Stimulated activated CD4-positive, alpha-beta T cell treated with anti-CD3 and anti-CD28 coated beads, Interleukin-1b, Interleukin-23, amount 100 ng/mL, for 48 hours (primary cell): ENCODE measurements at places on chromosomes 5 and 9.
A peak's percentile ranks its signal among the peaks of the same experiment; 100 is the strongest.

GRCh38 chr9:4011054-4011453, 288.8 kb downstream of the GLIS3 start:
- DNase-seq: no peak

DNA sequence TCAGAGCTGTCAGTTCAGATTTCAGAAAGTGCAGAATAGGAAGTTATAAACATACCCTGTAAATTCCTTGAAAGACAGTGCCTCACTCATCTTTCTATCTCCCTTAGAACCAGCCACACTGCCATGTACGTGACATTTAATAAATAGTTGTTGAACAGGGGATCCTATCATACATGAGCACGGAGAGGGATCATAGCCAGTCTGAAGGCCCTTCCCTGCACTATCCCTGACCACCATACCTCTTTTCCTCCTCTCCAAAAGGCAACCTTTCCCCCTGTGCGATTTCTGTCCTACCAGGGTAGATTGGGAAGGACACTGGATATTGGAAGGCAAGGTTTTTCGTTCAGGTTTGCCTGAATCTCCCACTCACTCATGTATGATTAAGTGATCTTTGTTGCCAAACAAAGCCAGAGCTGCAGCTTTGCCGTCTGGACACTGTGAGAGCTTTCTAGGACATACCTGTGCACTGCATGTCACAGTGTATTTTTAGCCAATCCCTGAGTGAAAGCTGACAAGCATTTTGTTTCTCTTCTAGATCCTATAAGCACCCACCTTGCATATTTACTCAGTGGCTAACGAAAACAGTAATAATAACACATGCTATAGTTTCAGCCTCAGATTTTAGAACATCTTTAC, 986.5 kb upstream of the WWC1 start:
- DNase-seq: no peak

- DNase-seq: no peak
These were observed 10.6 kb upstream of the VLDLR start for GRCh38 chr9:2610985-2611384.

DNA sequence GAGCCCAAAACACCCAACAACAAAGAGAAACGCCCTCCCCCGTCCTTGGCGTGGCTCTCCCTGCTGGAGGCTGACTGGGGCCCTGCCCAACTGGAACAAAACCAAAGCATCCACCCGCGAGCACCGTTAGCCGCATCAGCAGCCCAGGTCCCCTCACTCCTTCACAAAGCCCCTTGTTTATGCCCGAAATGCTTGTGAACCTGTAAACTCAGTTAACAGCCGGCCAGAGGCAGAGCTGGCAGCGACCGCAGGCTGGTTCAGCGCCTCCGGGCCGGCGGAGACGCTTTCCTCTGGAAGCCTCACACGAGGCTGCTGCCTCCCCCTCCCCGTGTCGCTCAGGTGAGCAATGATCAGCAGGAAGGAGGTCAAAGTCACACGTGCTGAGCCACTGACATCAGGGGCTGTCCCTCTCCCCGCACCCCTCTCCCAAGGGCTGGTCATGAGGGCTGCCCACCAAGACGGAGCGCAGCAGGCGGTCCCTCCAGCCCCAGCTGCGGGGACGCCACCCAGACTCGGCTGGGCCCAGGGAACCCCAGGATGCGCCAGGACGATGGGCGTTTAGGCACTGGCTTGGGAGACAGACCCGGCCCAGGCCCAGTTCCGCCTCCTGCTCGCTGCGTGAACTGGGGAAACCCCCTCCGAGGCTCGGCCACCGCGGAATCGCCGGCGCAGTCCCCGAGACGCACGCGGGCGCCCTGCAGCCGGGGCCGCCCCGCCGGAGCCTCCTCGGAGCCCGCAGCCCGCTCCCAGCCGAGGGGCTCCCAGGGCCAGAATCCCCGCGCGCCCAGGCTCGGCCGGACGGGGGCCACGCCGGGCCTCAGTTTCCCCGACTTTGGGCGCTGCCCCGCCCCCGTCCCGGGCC, 563 bp downstream of the SNAPC4 start:
- peak; percentile 47 for DNase-seq

DNA sequence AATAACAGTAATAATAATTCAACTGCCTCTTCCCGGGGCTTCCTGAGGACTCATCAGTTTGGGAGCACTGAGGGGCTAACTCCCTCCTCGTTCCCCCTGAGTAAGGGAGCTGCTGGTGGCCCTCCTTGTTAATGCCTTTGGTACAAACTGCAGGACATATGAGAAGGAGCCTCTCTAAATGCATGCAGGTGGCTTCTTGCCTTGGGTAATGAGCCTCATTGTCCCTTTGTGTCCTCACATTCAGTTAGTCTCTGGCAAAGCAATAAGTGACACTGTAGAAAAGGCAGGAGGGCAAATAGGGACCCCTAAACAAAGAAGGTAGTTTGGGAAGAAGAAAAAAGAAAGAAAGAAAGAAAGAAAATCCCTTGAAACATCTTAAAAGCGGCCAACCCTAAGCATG, 95.4 kb upstream of the ERCC6L2 start:
- DNase-seq: no peak

- DNase-seq: no peak
These were observed 3.9 kb downstream of the FBXW5 start for GRCh38 chr9:136940526-136941230.

GRCh38 chr5:119187776-119188529, 117.1 kb downstream of the DMXL1 start:
- no peak for DNase-seq

DNA sequence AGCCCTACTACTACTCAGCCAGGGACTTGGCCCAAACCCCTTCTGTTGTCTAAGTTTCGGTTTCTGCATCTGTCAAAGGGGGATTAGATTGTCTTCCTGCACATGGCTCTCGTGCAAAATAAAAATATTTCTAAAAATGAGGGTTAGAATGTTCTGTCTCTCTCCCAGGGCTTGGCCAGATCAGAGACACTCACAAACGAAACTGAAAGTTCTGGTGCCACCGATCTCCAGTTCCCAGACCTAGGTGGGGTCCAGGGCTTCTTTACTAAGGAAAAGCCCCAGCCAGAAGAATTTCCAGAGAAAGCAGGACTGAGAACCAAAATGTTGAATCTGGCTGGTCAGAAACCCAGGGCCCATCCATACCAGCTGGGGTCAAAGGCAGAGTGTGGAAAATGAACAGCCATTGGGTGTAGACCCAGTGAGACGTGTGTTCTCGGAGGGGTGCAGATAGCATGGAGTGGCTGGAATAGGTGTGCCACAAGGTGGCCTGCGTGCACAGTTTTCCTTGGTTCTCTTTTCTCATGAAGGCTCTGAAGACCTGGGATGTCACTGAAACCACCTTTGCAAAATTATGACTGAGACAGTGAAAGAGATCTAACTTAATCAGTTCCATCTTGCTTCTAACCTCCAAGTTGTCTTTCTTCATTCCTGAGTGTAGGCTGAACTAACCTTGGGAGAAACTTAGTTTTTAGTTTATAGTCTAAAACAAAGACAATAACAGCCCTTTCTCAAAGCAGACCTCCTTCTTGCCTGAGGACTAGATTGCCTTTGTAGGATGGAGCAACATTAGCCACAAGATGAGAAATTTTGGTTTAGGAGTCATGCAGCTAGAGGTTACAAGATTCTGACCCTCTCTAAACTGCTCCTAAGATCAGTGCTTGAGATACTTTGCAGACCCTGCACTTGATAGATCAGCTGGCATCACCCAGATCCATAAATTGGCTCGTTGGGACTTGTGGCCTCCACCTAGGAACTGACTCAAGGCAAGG, 2.3 kb upstream of the SLC23A1 start:
- DNase-seq: no peak

DNA sequence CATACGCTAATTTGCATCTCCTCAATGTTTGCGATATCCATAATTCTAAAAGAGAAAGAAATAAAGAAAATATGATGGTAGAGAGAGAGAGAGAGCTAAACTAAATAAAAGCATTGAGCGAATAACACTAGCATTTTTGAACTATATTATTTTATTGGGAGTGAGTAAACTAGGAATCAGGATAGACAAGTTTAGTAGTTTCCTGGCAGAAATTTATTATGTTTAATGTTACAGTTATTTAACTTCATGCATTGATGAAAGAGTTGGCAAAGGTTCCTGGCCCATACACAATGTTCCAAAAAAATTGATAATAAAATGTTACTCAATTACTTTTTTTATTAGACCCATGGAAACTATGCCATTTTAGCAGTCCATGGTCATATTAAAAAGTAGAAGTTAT, 1708.2 kb upstream of the CDH6 start:
- DNase-seq: no peak

GRCh38 chr9:87004016-87004415, 56.7 kb upstream of the GAS1 start:
- no peak for DNase-seq

GRCh38 chr5:91111473-91112238, 271.5 kb downstream of the ARRDC3 start:
- DNase-seq: no peak

DNA sequence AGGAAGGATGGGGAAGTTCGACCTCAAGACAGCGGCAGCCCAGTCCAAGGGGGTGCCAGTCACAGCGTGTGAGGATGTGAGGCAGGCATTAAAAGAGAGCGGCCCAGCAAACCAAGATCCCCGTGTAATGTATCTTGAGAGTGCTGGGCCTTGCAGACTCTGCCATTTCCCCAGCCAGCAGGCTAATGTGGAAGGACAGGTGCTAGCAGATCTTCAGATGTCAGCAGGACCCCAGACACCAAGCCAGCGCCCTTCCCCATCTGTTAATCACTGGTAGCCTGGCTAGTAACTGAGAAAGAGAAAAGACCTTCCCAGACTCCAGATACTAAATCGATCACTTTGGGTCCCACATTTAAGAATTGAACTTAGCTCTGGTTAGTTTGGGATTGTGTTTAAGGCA, 62.2 kb downstream of the NTRK2 start:
- no peak for DNase-seq

DNA sequence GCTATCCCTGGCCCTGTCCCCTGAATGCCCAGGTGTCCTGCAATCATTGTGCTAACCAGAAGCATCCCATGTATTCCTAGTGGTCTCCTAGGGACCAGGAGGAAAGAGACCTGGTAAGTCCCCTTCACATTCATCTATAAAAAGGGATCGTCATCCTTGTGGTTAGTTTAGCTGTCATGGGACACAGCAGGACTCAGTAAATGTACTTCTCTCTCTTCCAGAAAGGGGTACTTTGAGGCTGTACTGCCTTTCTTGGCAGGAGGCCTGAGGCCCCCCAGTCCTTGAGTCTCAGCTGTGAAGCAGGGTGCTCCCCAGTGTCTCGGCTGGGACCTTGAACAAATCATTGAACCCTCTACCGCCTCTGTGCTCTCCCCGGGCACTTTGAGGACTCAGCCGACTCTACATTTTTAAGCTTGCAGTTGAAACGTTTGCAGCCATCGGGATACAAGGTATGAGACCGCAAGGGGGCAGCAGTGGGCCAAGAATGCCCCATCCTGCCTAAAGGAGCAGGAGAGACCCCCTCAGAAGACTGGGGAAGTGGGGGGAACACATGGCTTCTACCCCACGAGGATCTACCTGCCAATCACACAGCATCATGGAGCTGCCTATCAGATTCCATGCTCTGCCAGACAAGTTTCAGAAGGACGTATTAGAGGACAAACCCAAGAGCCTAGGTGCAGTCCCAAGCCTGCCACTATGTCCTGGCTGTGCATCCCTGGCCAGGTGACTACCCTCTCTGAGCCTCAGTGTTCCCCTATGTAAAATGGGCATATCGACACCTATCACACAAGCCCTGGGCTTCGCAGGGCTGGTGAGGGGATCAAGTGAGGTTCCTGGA, 2.4 kb upstream of the PHYKPL start:
- peak; percentile 75 for DNase-seq

DNA sequence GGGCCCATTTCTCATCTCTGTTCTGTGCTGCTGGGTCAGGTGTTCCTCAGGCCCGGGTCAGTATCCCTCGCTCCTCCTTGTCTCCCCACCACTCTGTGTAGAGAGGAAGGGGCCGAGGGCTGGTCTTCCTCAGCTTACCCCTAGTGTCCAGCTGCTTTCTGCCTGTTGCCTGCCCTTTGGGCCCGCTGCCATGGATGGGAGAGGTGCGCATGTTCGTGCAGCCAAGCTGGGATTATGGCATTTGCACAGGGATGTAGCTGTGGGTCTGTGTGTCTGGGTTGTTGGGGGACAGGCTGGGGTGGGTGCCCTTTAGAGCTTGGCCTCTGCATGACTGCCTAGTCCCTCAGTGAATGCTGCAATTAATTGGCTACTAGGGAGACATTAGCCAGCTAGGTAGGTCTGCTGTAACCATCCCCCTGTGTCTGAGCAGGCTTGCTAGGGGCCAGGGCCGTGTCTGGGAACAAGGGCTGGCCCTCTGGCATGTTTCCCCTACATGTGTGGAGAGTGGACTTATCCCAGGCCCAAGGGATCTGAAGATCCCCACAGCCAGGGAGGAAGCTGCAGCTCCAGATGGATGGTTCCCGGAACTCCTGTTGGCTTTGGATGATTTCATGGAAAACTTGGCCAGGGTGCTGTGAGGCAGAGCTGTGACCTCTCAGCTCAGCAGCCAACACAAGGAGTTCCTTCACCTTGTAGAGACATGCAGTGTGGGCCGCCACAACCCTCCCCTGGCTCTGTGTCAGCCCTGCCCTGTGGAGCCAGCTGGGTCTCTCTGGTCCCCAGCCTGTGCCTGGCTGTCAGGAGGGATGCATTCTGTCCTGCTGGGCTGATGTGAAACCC, 161.9 kb downstream of the MACROH2A1 start:
- no peak for DNase-seq

DNA sequence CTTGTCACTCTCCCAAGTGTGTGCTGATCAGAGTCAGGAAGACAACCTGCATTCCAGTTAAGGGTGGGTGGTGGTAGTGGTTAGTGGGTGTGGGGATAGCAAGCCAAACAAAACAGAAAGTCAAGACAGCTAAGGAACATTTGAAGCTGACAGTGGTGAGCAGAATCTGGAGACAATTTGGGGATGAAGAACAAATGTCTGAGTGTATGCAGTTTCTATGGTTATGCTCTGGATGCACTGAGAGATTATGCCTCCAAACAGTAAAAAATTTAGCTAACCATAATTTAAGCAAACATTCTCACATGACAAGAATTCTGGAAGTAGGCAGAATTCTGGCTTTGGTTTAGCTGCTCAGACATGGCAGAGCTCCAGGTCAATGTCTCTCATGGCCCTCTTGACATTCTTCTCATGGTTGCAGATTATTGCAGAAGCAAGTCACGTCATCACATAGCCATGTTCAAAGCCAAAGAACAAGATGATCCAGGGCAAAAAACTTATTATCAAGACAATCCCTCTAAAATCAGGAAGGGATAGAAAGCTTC, 148.7 kb downstream of the LURAP1L start:
- DNase-seq: no peak

DNA sequence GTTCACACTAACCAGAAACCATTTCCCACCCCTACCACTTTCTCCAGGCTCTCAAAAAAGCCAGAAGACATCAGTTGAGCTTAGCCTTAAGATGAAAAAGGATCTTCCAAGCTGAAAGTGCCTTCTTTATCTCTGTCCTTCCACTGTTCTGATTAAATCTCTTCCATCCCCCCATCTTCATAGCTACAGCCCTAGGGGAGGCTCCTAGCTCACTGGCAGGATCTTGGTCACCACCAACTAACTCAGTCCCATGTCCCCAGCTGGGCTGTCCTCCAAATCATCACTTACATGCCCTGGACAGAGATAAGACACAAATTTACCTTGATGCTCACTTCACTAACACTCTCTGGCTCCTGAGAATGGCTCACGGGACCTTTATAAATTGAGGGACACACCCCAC, 14.3 kb downstream of the LCP2 start:
- DNase-seq: no peak

- no peak for DNase-seq
These were observed 932.5 kb upstream of the WWC1 start for GRCh38 chr5:167358868-167359492.

- no peak for DNase-seq
These were observed 13.2 kb downstream of the HNRNPH1 start for GRCh38 chr5:179610109-179610902.

- DNase-seq: no peak
These were observed 25.6 kb downstream of the STK10 start for GRCh38 chr5:172162323-172162986.
